ENCODE measurements at places on chromosomes 16 and 17.

DNA sequence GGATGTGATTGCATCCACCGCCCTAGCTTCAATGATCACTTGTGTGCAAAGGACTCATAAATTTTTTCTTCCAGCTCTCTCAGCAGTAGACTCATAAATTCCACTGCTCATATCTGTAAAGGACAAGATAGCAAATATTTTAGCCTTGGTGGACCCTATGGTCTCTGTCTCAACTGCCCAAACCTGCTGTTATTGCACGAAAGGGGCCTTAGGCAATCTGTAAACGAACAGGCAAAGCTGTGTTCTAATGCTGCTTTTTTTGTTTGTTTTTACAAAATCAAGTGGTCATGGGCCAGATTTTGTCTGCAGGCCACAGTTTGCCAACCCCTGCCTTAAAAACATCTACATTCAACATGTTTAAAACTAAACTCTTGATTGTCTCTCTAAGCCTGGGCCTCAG lies 34.1 kb downstream of the FAM20A start:
- no peak for DNase-seq

DNA sequence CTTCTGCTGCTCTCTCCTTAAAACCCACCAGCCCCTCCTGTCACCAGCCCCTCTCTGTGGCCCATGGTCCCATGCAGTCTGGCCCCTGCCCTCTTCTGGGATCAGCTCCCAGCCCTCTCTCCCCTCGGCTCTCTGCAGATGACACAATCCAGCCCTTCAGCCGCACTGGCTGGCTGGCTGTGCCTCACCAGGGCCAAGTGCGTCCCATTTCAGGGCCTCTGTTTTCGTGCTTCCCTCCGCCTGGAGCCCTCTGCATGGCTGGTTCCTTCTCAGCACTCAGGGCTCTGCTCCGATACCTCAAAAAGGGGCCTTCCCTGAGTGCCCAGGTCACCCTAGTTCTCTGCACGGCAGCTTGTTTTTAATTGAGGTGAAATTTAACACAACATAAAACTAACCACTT lies 124.3 kb downstream of the SOCS1 start:
- no peak for DNase-seq

- DNase-seq, result no peak
Observed at GRCh38 chr17:75267411-75268232, 3.4 kb downstream of the MIF4GD start.

DNA sequence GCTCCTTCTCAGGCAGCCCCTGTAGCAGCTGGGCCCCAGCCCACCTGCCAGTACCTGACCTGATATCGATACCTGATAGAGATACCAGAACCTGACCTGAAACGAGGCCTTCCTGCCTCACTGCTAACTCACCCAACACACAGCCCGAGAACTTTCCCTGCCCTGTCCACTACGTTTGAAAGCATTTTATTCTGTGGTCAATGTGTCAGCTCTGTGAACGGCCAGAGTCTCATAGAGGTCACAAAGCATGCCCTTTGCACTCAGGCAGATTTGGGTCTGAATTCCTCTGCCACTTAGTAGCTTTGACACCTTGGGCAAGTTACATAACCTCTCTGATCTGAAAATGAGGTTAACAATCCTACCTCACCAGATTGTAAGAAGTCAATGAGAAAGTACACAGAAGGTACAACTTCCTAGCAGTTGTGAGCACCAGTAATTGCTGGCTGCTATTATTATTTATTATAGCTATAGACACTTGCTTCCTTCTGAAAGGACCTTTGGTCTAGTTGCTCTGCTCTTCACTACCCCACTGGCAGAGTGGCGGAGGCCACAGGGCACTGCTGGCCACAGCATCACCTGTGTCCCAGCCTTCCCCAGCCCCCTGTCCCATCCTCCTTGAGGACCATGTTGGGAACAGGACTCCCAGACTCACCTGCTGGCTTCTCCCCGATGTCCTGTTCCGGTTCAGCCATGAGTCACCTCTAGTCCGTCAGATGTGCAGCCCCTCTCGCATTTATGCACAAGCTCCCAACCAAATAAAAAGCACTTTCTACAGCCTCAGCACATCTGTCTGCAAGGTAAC lies 895 bp downstream of the ANKRD40CL start:
- DNase-seq, result no peak

DNA sequence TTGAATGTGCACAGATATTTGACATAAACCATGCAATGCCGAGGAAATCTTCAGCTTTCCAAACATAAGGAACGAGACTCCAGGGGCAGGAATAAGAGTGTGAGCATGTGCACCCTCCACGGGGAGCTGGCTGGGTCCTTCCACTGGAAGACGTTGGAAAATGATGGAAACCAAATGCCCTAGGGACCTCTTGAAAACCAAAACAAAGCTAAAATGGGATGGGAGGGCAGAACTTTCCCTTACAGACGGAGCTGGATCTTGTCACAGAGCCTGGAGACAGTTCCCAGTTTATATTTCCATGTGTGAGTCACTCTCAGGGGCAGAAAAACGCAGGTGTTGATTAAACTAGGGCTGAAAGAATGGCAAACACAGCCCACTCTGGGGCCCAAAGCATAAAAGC lies 34.4 kb upstream of the DNAH17 start:
- no peak for DNase-seq

DNA sequence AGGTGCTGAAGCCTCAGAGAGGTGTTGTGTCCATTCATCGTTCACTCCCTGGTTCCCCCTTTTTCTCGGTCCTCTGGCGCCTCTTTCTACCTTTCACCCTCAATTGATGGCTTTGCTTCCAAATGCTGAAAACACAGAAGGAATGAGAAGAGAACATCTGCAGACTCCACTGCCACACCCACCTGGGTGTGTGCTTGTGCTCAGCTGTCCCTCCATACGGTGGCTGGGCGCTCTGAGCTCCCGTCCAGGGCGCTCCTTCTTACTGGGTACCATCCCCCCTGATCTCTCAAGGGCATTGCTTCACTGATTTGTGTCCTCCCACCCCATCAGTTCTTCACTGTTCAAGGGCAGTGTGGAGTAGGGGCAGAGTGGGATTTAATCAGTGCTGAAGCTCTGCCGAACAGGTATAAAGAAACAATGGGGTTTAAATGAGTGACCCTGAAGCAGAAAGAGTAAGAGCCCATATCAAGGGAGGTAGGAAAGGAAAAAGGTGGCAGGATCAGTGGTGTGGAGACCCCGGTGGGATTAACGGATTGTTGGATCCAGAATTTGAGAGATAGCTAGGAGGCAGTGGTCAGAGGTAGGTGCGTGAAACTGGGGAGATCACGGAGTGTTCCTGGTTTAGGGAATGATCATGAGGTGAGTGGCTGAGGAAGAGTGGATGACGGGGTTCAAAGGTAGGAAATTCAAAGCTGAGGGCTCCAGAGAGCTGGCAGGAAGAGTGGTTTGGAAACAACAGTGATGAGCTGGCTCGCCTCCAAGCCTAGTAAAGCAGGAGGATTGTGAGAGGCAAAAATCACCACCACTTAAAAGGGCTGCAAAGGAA lies 40.8 kb downstream of the MRTFB start:
- DNase-seq, result no peak

DNA sequence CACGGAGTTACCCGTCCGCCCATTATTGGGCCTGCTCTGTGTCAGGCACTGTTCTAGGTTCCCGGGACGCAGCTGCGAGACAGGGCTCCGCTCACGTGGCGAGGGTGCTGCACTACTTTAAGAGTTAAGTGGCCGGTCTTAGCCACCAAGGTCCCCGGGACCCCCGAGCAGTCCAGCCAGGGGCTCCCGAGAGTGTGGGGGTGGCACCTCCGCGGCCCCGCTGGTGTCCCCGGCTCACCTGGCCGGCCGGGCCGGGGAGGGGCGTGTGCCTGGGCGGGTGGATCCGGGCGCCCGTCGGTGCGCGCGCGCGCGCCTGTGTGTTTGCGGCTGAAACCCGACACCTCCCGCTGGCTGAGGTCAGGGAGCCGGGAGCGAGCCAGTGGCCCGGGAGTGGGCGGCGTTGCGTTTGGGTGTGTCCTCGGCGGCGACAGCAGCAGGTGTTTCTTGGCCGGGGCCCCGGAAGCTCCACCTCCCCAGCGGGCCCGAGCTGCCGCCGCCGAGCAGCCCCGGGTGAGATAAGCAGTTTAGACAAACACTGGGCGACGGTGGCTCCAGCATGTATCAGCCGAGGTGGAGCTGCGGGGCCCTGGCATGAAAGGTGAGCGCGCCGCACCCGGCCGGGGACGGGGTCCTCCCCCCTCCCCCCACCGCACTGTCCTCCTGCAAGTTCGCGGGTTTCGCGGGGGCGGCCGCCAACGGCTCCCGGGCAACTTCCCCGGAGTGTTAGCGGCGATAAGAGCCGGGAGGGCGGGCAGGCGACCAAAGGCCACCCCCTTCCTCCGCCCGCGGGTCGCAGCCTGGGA lies at the start of gene GSE1:
TSS of gene GSE1 (plus strand) at position 522 of the 803 bp plus-strand sequence. CDS start at position 592, 70 bp downstream.
- DNase-seq, result no peak

DNA sequence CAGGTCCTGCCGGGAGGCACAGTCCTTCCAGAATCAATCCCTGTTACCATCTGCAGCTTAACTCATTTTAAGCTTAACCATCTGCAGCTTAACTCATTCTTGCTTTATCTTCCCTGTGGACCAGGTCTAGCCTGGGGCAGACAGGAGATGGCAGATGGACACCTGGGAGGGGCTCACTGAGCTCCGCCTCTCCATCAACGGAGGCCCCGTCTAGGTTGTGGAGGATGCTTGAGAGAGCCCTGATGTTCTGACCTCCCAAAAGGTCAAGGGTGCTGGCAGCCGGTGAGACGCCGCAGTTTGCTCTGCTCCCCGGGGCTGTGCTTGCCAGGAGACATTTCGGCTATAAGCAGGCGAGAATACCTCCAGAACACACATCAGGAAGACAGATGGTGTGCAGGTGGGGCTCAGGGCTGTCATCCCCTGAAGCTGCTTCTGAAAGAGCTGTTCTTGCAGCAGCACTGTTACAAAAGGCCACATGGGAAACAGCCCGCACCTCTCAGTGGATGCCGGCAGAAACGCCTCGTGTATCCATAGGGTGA lies 41.3 kb downstream of the BAIAP2 start:
- DNase-seq, result no peak

GRCh38 chr17:47720196-47720595 lies 12.8 kb upstream of the TBX21 start:
- no peak for DNase-seq

- no peak for DNase-seq
Observed at GRCh38 chr16:72590151-72590937, 418.4 kb upstream of the PMFBP1 start.

- no peak for DNase-seq
Observed at GRCh38 chr17:1029922-1030644, 33.2 kb downstream of the TIMM22 start.

GRCh38 chr16:22232277-22233036 lies 26.4 kb downstream of the EEF2K start:
- DNase-seq, result no peak

DNA sequence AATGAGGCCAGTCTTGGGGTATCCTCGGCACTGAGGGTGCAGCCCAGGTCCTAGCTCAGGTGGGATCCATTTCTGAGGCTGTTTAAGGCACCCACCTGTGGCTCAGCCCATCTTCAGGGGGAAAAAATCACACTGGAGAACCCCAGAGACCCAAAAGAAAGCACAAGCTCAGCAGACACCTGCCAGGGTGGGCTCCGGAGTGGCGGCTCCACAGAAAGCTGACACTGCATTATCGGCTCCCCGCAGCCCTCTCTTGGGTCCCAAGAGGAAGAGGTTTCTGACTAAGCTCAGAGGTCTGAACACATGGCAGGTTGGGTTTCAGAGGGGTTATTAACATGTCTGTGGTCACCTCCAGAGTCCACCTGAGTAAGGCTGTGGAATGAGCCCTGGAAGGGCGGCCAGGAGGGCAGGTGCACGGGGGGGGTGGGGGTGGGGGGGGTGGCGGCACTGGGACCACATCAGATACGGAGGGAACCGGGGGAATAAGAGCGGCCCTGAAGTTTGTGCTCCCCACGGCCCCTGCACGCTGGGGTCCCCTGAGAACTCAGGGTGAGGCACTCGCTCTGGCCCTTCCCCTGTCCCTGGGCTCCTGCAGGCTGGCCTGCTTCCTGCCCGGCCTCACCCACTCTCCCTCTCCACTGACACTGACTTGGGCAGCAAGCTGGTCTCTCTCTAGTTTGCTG lies 79.5 kb downstream of the TIMM22 start:
- no peak for DNase-seq

DNA sequence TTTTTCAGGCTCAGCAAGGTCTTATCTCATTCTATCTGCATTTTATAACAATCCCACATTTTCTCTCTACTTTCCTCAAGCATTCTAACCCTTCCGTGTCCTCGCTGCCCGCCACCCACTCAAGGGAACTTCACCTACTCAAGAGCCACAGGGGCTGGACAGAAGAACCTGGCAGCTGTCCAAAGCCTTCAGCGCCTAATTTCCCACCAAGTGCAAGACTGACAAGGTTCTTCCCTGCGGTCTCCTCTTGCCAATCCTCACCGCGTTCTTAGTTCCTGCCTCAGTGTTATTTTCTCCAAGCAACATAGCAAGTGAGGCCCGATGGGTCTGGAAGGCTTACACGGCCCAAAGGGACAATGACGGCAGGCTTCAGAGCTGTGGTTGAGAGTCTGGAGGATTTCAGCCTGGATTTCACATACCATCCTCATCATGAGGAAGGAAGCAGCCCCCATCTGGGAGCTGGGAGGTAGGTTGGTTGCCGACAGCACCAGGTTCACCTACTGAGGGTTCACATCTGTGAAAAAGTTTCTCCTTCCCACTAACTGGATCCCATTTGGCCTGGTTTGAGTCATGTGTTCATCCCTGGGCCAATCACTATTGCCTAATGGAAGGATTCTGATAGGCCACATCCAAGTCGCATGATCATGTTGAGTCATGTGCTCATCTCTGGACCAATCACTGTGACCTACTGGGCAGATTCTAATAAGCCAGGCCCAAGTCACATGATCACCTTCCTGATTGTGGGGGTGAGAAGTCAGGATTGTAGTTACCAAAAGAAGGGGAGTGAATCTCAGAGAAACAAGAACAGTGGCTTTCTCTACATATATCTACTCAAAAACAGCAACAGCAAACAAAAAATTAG lies 108.2 kb downstream of the N4BP1 start:
- no peak for DNase-seq

DNA sequence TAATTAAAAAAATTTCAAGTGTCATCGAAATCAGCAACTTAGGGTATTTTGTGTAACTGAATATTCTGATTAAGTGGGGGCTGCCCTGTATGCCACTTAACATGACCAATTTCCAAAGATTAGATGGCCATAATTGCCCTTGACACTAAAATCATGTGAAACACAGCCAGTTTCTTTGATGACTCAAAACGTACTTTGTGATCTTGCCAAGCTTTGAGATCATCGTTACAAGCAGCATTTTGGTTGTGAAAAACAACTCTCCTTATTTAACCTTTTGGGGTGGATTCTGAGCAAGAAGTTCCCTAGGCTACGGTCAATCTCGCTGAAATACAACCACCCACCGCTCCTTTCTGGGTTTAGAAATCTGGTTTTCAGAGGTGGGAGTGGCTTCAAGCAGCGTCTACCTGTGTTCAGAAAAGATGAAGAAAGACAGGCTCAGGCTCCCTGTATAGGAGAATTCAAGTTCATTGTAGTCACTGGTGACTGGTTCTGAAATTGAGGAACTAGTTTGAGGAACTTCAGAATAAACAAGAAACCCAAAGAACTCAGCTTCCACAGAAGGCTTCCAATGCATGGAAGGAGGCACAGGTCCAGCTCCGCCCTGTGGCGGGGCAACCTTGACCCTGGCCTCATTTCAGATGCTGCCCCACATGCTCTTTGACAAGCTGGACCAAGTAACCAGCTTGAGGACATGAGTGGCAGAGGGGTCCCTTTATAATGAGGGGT lies 9.4 kb downstream of the MAP3K14 start:
- peak; percentile 41 for DNase-seq

- peak; percentile 16 for DNase-seq
Observed at GRCh38 chr16:12613131-12613991, 190.3 kb downstream of the CPPED1 start.

GRCh38 chr17:20059728-20060188 lies 50.6 kb downstream of the SPECC1 start:
- DNase-seq, result no peak

All from activated CD8-positive, alpha-beta memory T cell treated with anti-CD3 and anti-CD28 coated beads for 4 hours (primary cell).